ENCODE measurements at places on chromosomes 13 and 19.
A peak's percentile ranks its signal among the peaks of the same experiment; 100 is the strongest.

- DNase-seq, result peak; percentile 69
Observed at GRCh38 chr13:25171517-25172302, at the start of gene AMER2. Gene AMER2 (minus strand): TSS chr13:25172288. CDS start chr13:25171619, 669 bp downstream.

- DNase-seq, result no peak
Observed at GRCh38 chr13:86438034-86438433, 638.8 kb upstream of the SLITRK6 start.

- no peak for DNase-seq
Observed at GRCh38 chr19:10858204-10858828, 10.1 kb downstream of the C19orf38 start.

GRCh38 chr19:18594096-18594823, 5.7 kb downstream of the REX1BD start:
- peak; percentile 92 for DNase-seq

DNA sequence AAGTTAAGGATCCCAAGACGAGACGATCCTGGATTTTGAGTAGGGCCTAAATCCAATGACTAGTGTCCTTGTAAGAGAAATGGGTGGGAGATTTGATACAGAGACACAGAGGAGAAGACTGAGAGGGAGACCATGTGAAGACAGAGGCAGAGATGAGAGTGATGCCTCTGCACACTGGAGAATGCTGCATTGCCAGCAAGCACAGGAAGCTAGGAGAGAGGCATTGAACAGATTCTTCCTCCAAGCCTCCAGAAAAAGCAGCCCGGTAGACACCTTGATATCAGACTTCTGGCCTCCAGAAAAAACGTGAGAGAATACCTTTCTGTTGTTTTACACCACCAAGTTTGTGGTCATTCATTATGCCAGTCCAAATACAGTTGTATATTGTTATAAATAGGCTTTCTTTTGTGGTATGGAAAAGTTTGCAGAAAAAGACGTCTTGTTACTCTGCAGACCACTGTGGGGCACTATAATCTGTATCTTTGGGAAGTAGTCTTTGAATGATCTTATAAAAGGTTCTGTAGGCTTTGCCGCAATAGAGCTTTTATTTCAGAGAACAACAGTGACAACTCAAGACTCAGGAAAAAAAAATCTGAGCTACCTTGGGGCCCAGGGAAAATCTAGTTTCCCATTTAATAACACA, 17.9 kb upstream of the RFC3 start:
- no peak for DNase-seq

DNA sequence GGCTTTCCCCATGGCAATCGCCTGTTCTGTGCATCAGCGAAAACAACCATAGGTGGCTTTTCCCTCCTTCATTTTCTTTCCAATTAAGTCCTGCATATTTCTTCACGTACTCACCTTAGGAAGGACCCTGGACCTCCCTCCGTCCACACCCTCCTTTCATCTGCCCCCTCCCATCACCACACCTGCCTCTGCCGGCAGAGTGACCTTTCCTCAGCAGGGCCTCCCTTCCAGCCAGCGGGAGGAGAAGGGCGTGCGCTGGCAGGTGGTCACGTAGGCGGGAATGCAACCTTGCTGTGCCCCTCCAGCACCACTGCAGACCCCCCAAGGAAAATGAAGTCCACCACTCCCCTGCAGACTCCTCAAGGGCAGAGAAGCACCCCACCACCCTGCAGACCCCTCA, 61.1 kb downstream of the GSX1 start:
- DNase-seq, result no peak

GRCh38 chr13:108963846-108964600, 334.6 kb downstream of the MYO16 start:
- DNase-seq, result no peak

- DNase-seq, result no peak
Observed at GRCh38 chr13:99976575-99976974, 5.0 kb upstream of the ZIC5 start.

GRCh38 chr19:16272945-16273344, 51.7 kb upstream of the KLF2 start:
- peak; percentile 87 for DNase-seq

- no peak for DNase-seq
Observed at GRCh38 chr13:66501181-66501580, 729.0 kb downstream of the PCDH9 start.

- no peak for DNase-seq
Observed at GRCh38 chr19:10690341-10690781, 10.9 kb upstream of the QTRT1 start.

DNA sequence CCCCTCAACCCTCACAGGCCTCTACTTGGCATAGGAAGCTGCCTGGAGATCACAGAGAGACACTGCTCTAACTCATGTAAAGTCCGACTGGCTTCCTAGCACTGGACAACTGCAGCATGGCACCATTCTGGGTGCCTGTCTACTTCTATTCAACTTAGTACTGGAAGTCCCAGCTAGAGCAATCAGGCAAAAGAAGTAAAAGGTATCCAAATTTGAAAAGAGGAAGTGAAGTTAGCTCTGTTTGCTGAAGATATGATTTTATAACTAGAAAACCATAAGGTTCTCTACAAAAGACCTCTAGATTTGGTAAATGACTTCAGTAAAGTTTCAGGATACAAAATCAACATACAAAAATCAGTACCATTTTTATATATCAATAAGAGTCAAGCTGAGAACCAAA, 1017.6 kb downstream of the PCDH9 start:
- DNase-seq, result no peak

- no peak for DNase-seq
Observed at GRCh38 chr13:20064128-20064527, 96.7 kb downstream of the GJA3 start.

- no peak for DNase-seq
Observed at GRCh38 chr19:441213-441836, 19.5 kb downstream of the SHC2 start.

DNA sequence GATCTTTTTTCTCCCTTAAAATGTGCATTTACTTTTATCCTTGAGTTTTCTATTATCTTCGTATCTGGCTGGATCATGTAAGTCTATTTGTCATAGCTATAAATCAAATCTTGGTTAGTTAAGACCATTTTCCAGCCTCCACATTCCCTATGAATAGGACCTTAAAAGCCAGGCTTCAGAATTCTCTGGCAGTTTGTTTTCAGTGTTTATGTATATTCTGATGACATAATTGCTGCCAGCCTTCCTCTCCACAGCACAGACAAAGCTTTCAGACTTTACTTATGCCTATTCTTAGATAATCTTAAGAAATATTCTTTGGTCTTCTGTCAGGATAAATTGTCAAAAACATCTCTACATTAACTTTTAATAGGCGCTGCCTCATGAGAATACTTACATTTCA, 870.8 kb upstream of the SPRY2 start:
- DNase-seq, result no peak

DNA sequence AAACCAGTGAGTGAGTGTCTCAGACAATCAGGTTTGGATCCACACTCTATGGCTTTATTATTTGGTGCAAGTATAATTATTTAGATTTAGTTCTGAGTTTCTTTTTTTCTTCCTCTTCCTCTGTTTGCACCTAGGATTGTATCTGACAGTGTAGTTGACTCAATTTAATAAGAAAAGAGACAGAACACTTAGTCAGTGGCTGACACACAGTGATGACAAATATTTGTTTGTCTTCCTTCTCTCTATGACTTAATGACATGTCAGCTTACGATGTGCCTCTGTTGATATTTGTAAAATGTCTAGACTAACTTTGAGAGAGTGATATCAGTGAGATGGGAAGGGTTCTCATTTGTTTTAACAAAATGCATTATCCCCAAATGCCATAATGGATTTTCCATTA, 129.5 kb upstream of the SLC10A2 start:
- no peak for DNase-seq

GRCh38 chr13:52187029-52187423, 27.6 kb upstream of the NEK3 start:
- no peak for DNase-seq

Measured in right cardiac atrium (tissue), 5 donors.